B cell (primary cell): ENCODE measurements at places on chromosomes 16 and 17.

- peak; percentile 67 for DNase-seq
Measured at GRCh38 chr16:2339521-2340484, 725 bp downstream of the ABCA3 start.

DNA sequence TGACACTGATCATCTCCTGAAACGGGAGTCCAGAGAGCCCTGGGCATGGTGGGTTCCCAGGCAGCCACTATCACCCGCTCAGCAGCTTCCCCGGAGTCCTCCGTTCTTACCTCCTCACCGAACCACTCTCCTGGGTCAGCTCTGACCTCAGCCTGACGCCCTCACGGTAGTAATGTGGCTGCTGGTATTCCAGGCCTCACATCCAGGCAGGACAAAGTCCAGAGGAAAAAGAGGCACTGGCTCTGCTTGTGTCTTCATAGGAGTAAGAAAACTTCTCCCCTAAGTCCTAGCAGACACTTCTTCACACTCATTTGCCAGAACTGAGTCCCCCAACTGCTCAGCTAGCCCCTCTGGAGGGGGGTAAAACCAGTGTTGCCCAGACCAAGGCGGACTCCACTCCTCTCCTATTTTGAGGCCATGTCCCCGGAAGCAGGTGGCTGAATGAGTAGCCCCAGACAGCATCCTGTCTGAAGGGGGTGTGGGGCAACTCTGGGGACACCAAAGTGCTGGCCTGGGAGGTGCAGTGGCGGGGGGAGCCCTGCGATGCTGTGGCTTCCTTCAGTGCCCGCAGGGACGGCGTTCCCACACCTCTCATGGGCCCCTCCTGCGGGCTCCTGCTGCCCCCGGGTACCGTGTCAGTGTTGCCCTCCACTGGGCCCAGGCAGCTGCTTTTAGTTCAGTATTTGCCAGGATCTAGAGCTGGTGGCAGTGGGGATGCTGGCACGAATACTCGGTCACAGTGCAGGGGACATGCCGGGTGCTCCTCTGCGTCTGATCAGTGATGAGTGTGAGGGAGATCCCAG lies 5.4 kb downstream of the FSCN2 start:
- DNase-seq = no peak

DNA sequence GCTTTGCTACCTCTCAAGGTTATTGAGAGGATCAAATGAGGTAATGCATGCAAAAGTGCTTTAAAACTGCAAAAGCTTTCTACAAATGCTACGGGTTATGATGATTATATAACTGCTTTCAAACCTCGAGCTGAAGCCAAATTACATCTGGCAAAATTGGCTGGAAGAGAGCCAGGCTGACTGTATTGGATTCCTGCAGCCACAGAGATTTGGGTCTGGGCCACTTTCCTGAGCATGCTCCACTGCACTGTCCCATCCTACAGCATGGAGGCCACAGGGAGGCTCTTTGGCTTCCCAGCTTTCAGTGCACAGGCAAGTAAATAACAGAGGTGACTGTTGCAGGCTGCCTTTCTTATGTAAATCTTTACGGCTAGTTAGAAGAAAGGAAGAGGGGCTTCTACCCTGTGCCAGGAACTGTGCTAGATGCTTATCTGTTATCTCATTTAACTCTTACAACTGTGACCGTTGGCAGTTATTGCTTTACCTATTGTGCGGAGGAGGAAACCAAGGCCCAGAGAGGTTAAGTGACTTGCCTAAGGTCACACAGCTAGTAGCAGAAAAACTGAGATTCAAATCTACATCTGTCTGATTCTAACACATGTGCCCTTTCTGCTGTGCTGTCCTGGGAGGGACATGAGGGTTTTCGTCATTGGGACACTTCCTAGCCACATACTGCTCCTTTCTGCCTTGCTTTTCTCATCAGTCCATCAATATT lies 121.8 kb downstream of the SPACA3 start:
- no peak for DNase-seq

DNA sequence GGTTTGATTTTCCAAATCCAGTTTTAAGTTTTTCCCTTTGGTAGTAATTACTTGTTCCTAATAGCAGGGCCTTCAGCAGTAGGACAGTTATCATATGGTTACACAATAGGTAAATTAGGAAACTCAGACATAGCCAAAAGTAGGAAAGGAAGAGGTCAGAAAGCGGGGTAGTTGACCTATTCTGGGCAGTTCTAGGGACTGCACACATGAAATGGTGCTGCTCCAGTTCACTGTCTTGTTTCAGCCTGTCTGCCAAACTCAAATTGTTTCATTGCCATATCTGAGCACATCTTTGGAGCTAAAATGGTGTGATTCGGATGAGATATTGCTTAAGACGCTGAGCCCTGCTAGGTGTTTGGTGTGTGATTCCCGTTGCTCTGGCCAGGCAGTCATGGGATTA lies 56.7 kb downstream of the TANGO6 start:
- DNase-seq = no peak

- DNase-seq = no peak
Measured at GRCh38 chr16:78673884-78674283, 574.4 kb downstream of the WWOX start.

DNA sequence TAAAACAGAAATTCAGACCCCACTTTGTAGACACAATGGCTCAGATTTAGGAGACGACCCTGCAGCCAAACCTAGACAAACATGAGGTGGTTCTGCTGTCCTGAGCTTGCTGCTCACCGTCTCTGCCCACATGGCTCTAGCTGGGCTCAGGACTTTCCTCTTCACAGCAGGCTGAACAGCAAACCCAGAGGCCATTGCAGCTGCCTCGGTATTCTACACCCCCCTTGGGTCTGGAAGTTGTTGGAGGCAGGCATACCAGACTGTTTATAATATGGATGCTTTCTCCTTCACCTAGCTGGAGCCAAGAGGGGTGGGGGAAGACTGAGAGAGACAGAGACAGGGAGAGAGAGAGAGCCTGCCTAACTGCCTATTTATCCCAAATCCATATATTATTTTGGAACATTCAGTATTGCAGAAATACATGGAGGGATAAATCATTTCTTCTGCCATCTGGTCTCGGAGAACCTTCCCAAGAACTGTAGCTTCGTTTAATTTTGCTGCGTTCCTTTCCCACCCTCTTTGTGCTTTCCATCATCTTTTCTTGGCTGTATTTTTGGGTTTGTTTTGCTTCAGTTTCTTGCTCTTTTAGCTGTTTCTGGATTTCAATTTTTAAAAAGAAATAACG lies 628.2 kb upstream of the RBFOX1 start:
- no peak for DNase-seq

DNA sequence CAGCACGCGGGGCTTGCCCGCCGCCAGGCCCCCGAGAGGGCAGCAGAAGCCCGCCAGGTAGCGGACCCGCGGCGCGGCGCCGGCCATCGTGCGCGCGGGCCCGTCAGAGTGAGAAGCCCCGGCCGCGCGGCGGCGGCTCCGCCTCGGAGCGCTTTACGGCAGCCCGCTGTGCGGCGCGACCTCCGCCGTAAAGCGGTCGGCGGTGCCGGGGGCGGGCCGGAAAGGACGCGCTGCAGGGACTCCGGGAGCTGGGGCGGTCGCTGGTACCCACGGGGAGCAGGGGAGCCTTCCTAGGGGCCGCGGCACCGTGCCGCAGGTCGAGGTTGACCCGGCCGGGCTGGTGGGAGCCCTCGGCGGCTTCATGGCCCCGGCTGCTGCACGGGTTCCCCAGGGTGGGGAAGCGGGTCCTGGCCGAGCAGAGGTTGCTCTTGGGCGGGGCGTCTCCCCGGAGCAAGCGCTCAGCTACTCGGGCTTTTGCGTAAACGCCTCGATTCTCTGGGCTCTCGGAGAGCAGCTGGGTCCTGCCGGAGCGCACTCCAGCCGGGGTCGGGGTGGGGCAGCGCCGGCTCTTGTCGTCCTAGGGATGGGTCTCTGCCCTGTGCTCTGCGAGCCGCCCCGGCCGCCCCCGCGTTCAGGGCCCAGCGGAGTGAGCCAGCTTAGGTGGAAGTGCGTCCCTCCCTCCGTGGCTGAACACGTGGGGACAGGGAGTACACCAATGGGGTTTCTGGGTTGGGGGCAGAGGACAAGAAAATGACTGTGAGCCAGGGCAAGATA lies at the start of gene FAAP100:
FAAP100 (minus strand) TSS at position 110 of the 774 bp plus-strand sequence; CDS start at position 87, 23 bp downstream.
- DNase-seq = peak; percentile 91

GRCh38 chr16:21618281-21618680 lies 18.9 kb downstream of the METTL9 start:
- no peak for DNase-seq

GRCh38 chr16:85902366-85903155 lies 3.6 kb downstream of the IRF8 start:
- DNase-seq = peak; percentile 91

GRCh38 chr17:63700528-63701455 lies 867 bp upstream of the LIMD2 start:
- peak; percentile 86 for DNase-seq

DNA sequence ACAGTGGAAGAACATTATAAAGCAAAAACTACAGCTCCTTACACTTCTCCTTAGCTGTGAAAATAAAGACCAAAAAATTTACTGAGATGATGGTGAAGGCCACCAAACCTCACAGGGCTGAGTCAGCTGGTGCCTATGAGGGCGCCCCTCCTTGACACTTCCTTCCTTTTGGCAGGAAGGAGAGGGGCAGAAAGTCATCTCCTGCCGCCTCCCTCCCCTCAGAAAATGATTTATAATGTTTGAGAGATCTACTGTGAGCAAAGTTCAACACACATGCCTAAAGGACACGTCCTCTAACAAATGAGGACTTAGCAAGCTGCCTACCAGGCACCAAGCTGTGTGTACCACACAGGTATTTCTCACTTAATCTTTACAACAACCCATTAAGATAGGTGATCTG lies 245.7 kb downstream of the PRKCA start:
- DNase-seq = no peak

DNA sequence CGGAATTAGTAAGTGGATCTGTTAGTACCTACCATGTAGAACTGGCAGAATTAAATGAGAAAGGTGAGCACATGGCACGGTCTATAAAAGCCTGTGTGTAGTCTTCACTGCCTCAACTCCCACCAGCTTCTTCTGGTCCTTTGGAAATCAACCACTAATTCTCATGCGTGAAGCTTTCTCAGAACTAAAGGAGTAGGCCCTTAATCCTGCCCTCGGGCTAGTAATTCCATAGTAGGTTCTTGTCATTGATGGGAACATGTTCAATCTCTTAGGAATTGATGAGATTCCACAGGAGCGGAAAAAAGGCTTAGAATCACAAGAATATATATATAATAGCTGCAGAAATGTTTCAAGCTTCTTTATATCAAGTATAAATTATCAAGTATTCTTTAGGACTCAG lies 21.7 kb downstream of the CDR2 start:
- DNase-seq = no peak

- DNase-seq = no peak
Measured at GRCh38 chr17:40090237-40091119, 9.9 kb downstream of the NR1D1 start.

DNA sequence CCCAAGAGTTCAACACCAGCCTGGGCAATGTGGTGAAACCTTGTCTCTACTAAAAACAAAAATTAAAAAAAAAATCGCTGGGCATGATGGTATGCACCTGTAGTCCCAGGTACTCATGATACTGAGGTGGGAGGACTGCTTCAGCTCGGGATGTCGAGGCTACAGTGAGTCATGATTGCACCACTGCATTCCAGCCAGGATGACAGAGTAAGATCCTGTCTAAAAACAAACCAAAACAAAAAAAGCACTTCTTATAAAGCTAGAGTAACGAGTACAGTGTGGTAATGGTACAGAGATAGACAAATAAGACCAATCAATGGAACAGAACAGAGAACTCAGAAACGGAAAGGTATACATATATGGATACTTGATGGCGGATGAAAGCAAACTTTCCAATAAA lies 4.4 kb downstream of the NSMCE1 start:
- no peak for DNase-seq

DNA sequence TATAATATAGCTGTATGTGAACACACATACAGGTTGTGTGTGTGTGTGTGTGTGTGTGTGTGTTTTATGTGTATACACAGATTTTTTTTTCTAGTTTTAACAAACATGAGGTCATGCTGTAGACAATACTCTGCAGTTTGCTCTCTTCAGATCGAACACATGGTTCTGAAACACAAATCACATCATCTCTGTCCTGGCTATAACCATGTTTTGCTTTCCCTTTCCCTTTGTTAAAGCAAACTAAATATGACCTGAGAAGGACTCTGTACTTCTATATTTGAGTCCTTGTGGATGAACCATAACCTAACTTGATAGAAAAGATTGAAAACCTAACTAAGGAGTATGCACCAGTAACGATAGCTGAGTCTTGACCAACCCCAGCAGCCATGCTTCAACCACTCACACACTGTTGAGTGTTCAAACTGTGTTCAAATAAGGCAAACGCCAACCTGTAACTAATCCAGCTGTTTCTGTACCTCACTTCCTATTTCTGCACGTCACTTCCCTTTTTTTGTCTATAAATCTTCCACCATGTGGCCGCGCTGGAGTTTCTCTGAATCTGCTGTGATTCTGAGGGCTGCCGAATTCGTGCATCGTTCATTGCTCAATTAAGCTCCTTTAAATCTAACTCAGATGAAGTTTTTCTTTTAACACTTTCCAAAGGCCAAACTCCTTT lies 303.8 kb downstream of the HS3ST3B1 start:
- DNase-seq = peak; percentile 64

- no peak for DNase-seq
Measured at GRCh38 chr17:33653399-33653788, 360.3 kb upstream of the ASIC2 start.

DNA sequence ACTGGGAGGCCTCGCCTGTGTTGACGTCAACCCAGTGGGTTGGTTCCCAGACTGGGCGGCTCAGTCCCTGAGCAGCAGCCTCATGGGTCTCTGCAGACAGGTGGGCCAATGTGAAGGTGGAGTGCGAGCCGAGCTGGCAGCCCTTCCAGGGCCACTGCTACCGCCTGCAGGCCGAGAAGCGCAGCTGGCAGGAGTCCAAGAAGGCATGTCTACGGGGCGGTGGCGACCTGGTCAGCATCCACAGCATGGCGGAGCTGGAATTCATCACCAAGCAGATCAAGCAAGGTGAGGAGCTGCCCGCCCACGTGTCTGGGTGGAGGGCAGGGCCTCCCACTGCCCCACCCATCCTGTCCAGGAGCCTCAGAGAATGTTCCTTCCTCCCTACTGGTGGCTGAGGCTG lies 44.1 kb downstream of the MRC2 start:
- DNase-seq = no peak

- DNase-seq = no peak
Measured at GRCh38 chr17:74768069-74768762, 7.9 kb downstream of the NAT9 start.

DNA sequence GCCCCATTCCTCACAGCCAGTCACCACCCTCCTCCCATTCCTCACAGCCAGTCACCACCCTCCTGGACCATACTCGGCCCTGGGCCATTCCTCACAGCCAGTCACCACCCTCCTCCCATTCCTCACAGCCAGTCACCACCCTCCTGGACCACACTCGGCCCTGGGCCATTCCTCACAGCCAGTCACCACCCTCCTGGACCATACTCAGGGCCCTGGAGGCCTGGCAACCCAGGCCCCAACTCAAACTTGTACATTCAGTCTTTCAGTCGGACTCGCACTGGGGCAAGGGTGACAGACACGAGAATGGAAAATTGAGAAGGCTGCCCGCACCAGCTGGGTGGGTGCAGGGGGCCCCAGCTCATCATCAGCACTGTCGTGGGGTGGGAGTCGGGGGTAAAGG lies 30.4 kb upstream of the FOXK2 start:
- DNase-seq = no peak

- DNase-seq = no peak
Measured at GRCh38 chr17:4837471-4838308, 4.5 kb downstream of the MINK1 start.
